ENCODE measurements at places on chromosomes 2 and 18. TPM values are rescaled to one million over a fixed set of nuclear protein-coding genes. Genes with fewer than 3 reads are reported as not detected.

Gene CCDC148
- 10.0 TPM for total RNA-seq

Gene PLGLB1
- total RNA-seq = 6.9 TPM

Gene POTEJ
- 0.12 TPM for total RNA-seq

Gene SERPINB7
- 0.29 TPM for total RNA-seq

Gene LYG1
- total RNA-seq = 1.1 TPM

Gene PCARE
- total RNA-seq = 0.18 TPM

Gene AQP12B
- total RNA-seq = 0.58 TPM

Gene DNAH7
- 10.6 TPM for total RNA-seq

Gene APCDD1
- total RNA-seq = 133 TPM

Gene SIGLEC15
- 0.41 TPM for total RNA-seq

Gene UCN
- total RNA-seq = 2.5 TPM

Gene ALPP
- total RNA-seq = not detected

Gene PDE1A
- 23.6 TPM for total RNA-seq

Gene XIRP2
- total RNA-seq = 16.2 TPM

Gene GPR45
- total RNA-seq = not detected

Gene RRM2
- total RNA-seq = 26.7 TPM

Gene FZD7
- total RNA-seq = 76.1 TPM

Gene FBXO15
- 3.5 TPM for total RNA-seq

Gene LIPG
- total RNA-seq = 32.1 TPM

Gene SNTG2
- 1.6 TPM for total RNA-seq

Gene COBLL1
- 138 TPM for total RNA-seq

Gene SIX3
- total RNA-seq = not detected

Gene GCG
- total RNA-seq = not detected

Gene PAX3
- total RNA-seq = 0.58 TPM

Gene FRZB
- total RNA-seq = 7.8 TPM

Gene BCL2
- 39.3 TPM for total RNA-seq

Gene CHRNG
- total RNA-seq = 9.5 TPM

Gene PIEZO2
- 31.1 TPM for total RNA-seq

Gene RAX
- not detected for total RNA-seq

Gene RMDN2
- total RNA-seq = 8.8 TPM

Gene NEU4
- 0.99 TPM for total RNA-seq

Gene CCDC141
- total RNA-seq = 8.2 TPM

Gene ITGB1BP1
- 29.9 TPM for total RNA-seq

Gene TMEM37
- 25.2 TPM for total RNA-seq

Data from metanephros (tissue), 2 donors.